ENCODE measurements at places on chromosomes 1 and 21. TPM values are rescaled to one million over a fixed set of nuclear protein-coding genes. Genes with fewer than 3 reads are reported as not detected.

The RNU1-3 gene
- not detected for total RNA-seq

The LRRC53 gene
- total RNA-seq = not detected

The ETNK2 gene
- 12.6 TPM for total RNA-seq

The RUNX1 gene
- total RNA-seq = 5.7 TPM

The IFI16 gene
- 3.8 TPM for total RNA-seq

The LRIF1 gene
- total RNA-seq = 15.8 TPM

The CELA3B gene
- total RNA-seq = not detected

The UMODL1 gene
- total RNA-seq = not detected

The TMCO4 gene
- 7.4 TPM for total RNA-seq

The OR2AK2 gene
- not detected for total RNA-seq

The SMG7 gene
- total RNA-seq = 33.3 TPM

The PCSK9 gene
- 3.0 TPM for total RNA-seq

The MAN1C1 gene
- 0.30 TPM for total RNA-seq

The MYCL gene
- total RNA-seq = 1.4 TPM

The TESK2 gene
- total RNA-seq = 0.23 TPM

The GPN2 gene
- 29.8 TPM for total RNA-seq

The C4BPA gene
- total RNA-seq = 0.52 TPM

The GBP2 gene
- 0.98 TPM for total RNA-seq

The TFAP2E gene
- 0.31 TPM for total RNA-seq

The LCE3D gene
- total RNA-seq = 2.3 TPM

The SMIM1 gene
- 1.3 TPM for total RNA-seq

The TRIM17 gene
- total RNA-seq = not detected

The CD164L2 gene
- total RNA-seq = not detected

The UTP25 gene
- 11.1 TPM for total RNA-seq

The ADGRL4 gene
- total RNA-seq = not detected

The OR6K2 gene
- not detected for total RNA-seq

The WLS gene
- 15.3 TPM for total RNA-seq

The MEX3A gene
- 1.6 TPM for total RNA-seq

The ACTN2 gene
- total RNA-seq = not detected

The BLACAT1 gene
- total RNA-seq = not detected

The TTLL10 gene
- not detected for total RNA-seq

The LAMTOR5 gene
- 179 TPM for total RNA-seq

The HLX gene
- 4.2 TPM for total RNA-seq

The LPAR3 gene
- 0.16 TPM for total RNA-seq

The SPRR2E gene
- not detected for total RNA-seq

The KRTAP19-3 gene
- not detected for total RNA-seq

The SLC22A15 gene
- total RNA-seq = 0.94 TPM

The CNR2 gene
- total RNA-seq = not detected

The FCRL6 gene
- not detected for total RNA-seq

The VWA5B1 gene
- not detected for total RNA-seq

The PPIAL4G gene
- not detected for total RNA-seq

The GJB5 gene
- 0.17 TPM for total RNA-seq

The RGL1 gene
- total RNA-seq = 0.71 TPM

The ZNF648 gene
- not detected for total RNA-seq

The S100A1 gene
- 0.75 TPM for total RNA-seq

The GPR3 gene
- 1.5 TPM for total RNA-seq

The OR2L8 gene
- not detected for total RNA-seq

The FTCD gene
- not detected for total RNA-seq

The VN1R5 gene
- not detected for total RNA-seq

The KRTAP21-2 gene
- not detected for total RNA-seq

The SELE gene
- total RNA-seq = not detected

The BRINP2 gene
- total RNA-seq = 0.15 TPM

The CFHR4 gene
- not detected for total RNA-seq

The LINGO4 gene
- total RNA-seq = not detected

The ST7L gene
- 12.0 TPM for total RNA-seq
